ENCODE measurements at places on chromosomes 3 and 15. TPM values are rescaled to one million over a fixed set of nuclear protein-coding genes. Genes with fewer than 3 reads are reported as not detected.

The PEX11A gene
- 7.8 TPM for total RNA-seq

The PRSS50 gene
- not detected for total RNA-seq

The TEX55 gene
- total RNA-seq: 0.33 TPM

The FSIP1 gene
- total RNA-seq: 0.81 TPM

The STAC gene
- 6.7 TPM for total RNA-seq

The POPDC2 gene
- 0.62 TPM for total RNA-seq

The CDCP1 gene
- 124 TPM for total RNA-seq

The FOXL2NB gene
- total RNA-seq: not detected

The ZNF35 gene
- 12.0 TPM for total RNA-seq

GRCh38 chr3:64667138-64667537 lies 20.7 kb downstream of the ADAMTS9 start:
- no peaks in the 10 kb centered on the region for H3K4me1 ChIP-seq
- H3K27ac ChIP-seq: no peak overlapping the region
- no peaks in the 10 kb centered on the region for H3K36me3 ChIP-seq

- no peaks in the 10 kb centered on the region for H3K27me3 ChIP-seq
- H3K4me1 ChIP-seq: peaks cover 7% of the 10 kb centered on the region
- H3K27ac ChIP-seq: no peak overlapping the region
- no peak for DNase-seq
Observed at GRCh38 chr15:28915041-28915810, 29.5 kb downstream of the APBA2 start.

DNA sequence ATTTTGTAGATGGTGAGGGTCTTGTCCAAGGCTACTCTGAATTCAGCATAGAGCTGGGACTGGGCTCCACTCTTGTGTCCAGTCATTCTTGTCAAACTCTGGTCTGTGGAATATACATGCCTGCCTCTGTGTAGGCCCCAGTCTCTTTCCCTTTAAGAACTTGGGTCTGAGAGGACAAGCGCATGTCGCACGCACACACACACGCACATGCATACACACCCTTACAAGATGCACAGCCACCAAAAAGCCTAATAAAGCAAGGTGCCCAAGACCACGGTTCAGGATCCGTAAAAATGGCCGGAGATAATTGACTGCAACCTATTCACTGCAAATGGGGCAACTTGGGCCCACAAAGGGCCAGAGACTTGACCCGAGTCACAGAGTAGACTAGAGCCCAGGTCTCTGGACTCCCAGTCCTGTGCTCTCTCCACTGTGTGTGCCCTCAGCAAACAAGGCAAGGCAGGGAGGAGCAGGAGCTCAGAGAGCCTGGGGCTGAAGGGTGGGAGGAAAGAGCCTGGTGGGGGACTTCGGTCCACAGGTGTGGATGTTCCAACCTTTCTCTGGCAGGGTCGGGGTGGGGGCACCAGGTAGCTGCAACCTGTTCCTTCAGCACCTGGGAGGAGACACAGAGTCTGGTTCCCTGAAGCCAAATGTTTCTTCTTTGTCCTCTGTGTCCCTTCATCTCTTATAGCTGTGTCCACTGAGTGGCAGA lies 914 bp upstream of the PAQR5 start:
- no peak for DNase-seq
- peaks cover 8% of the 10 kb centered on the region for H3K4me1 ChIP-seq
- H3K36me3 ChIP-seq: no peaks in the 10 kb centered on the region
- H3K27me3 ChIP-seq: no peaks in the 10 kb centered on the region

- peaks cover 9% of the 10 kb centered on the region for H3K36me3 ChIP-seq
- no peaks in the 10 kb centered on the region for H3K27me3 ChIP-seq
- peak; percentile 75 for DNase-seq
- H3K4me1 ChIP-seq: no peaks in the 10 kb centered on the region
- H3K4me3 ChIP-seq: no peak overlapping the region
Observed at GRCh38 chr3:197256836-197257444, 41.5 kb downstream of the DLG1 start.

DNA sequence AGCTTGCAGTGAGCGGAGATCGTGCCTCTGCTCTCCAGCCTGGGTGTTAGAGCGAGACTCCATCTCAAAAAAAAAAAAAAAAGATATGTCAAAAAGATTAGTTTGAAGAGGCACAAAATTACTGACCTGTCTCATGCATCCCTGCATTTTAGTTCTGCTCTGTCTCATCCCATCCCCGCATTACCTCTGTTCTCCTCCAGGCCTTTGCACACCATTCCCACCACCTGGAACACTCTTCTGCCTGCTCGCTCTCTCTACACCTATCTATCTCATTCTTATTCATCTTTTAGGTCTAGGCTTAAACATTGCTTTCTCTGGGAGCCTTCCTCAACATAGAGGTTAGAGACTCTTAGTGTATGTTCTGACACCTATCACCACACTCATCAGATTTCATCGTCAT lies 32.9 kb upstream of the ZNF770 start:
- H3K27ac ChIP-seq: no peak overlapping the region
- no peaks in the 10 kb centered on the region for H3K27me3 ChIP-seq
- peaks cover 10% of the 10 kb centered on the region for H3K4me1 ChIP-seq
- H3K4me3 ChIP-seq: no peak overlapping the region
- DNase-seq: no peak

GRCh38 chr15:64001148-64001547 lies 45.1 kb downstream of the DAPK2 start:
- no peak for DNase-seq
- H3K4me1 ChIP-seq: peaks cover 15% of the 10 kb centered on the region
- no peak overlapping the region for H3K27ac ChIP-seq
- no peaks in the 10 kb centered on the region for H3K36me3 ChIP-seq

GRCh38 chr3:141336672-141337522 lies 31.4 kb upstream of the ZBTB38 start:
- H3K4me3 ChIP-seq: no peak overlapping the region
- peak overlapping the region; percentile 60 for H3K27ac ChIP-seq
- peak; percentile 72 for DNase-seq
- H3K36me3 ChIP-seq: no peaks in the 10 kb centered on the region

DNA sequence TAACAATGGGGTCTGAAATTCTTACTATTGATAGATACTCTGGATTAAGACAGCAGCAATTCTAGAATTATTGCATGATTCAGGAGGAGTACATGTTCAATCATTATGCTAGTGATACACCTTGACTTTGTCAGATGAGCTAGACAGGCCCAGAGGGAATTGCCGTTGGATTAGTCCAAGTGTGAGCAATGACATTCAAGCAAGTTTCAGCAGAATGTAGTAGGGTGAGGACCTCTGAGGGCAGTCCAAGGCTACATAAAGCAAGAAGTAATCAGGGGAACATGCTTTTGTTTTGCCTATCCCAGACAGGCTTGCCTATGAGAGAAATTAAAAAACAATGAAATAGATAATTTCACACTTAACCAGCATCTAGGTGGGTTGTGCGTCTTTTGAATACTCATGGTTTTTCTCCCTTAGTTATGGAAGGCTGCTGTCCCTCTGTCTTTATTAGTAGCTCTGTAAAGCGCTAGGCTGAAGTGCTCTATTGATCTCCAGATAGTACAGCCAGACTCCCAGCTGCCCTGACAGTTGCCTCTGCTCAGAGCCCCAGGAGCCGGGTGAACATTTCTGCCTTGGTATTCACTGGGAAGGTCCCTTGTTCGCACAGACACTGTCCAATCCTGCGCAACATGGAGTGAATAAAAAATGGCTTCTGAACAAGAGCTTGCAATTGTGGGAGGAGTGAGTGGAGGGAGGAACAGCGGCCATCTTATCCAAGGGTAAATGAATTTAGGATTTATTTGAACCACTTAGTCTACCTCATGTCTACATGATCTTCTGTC lies 316.6 kb upstream of the ONECUT1 start:
- H3K4me3 ChIP-seq: no peak overlapping the region
- no peak overlapping the region for H3K27ac ChIP-seq
- no peaks in the 10 kb centered on the region for H3K36me3 ChIP-seq
- no peaks in the 10 kb centered on the region for H3K27me3 ChIP-seq
- DNase-seq: no peak

DNA sequence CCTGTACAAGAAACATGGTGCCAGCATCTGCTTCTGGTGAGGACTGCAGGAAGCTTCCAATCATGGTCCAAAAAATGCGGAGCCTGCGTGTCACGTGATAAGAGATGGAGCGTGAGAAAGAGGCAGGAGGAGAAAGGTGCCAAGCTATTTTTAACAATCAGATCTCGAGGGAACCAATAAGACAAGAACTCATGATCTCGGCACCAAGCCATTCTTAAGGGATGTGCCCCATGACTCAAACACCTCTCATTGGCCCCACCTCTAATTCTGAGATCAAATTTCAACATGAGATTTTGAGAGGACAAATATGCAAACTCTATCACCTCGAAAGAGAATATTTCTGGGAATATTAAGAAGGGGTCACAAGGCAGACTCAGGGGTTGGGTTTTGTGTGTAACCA lies 107.2 kb downstream of the PYDC2 start:
- DNase-seq: peak; percentile 39
- H3K27me3 ChIP-seq: peaks cover 34% of the 10 kb centered on the region
- H3K36me3 ChIP-seq: no peaks in the 10 kb centered on the region
- H3K4me1 ChIP-seq: no peaks in the 10 kb centered on the region
- no peak overlapping the region for H3K27ac ChIP-seq

DNA sequence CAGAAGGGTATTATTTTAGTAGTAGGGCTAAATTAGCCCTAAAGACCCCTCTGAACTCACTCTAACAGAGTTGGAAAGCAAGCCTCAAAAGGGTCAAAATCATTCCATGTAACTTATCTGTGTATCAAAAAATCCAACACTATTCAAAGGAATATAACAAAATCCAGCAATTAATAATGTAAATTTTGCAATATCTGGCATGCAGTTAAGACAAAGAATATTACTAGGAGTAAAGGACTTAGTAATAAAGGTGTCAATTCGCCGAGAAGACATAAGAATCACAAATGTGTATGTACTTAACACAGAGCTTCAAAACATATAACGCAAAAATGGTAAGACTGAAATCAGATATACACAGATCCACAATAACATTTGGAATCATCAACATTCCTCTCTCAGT lies 71.2 kb upstream of the PFN2 start:
- no peak overlapping the region for H3K4me3 ChIP-seq
- peaks cover 6% of the 10 kb centered on the region for H3K4me1 ChIP-seq
- DNase-seq: no peak
- no peaks in the 10 kb centered on the region for H3K27me3 ChIP-seq

DNA sequence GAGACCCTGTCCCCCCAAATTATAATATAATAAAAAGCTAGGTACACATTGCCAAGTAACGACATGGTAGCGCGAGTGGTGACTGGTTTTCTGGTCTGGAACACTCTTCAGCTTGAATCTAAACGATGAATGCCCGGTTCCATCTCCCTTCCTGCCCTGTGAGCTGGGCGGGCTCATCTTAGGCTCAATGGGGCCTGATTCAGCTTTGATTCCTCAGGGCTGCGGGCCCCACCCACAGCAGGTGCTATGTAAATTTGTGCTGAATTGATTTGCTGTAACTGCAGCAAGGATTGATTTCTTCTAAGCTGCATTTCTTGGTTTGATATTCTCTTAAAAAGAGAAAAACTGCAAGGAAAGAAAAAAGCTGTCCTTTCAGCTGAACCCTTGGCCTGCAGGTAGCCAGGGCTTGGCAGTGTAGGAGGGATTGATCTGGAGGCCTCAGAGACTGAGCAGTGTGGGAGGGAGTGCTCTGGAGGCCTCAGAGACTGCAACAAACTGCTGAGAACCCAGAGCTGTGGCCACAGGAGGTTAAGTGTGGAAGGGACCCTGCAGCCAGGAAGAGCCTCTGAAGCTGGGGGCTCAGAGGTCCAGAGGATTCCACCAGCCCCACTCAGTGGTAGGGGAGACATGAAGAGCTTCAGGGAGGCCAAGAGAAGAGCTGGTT lies 231.6 kb downstream of the XXYLT1 start:
- no peaks in the 10 kb centered on the region for H3K27me3 ChIP-seq
- no peak overlapping the region for H3K4me3 ChIP-seq
- H3K27ac ChIP-seq: no peak overlapping the region
- no peaks in the 10 kb centered on the region for H3K36me3 ChIP-seq
- DNase-seq: no peak

DNA sequence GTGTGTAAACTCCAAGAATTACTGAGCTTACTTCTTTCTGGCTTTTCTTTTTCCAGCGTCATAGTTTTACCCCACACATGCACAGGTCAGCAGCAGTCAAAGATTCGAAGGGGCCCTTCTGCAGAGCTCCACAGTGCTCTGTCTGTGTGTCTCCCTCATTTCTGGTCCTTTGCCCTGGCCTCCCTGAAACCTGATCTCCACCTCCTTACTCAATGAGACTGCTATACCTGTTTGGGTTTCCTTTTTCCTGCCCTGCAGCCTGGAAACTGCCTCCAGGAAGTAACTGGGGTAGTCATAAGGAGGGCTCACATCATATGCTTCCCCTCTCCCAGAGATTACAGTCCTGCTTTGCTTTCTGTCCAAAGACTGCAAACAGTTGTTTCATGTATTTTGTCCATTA lies 82.8 kb upstream of the TNIK start:
- DNase-seq: peak; percentile 44
- no peak overlapping the region for H3K27ac ChIP-seq
- H3K4me1 ChIP-seq: peaks cover 8% of the 10 kb centered on the region
- H3K4me3 ChIP-seq: no peak overlapping the region
- no peaks in the 10 kb centered on the region for H3K27me3 ChIP-seq
- no peaks in the 10 kb centered on the region for H3K36me3 ChIP-seq

DNA sequence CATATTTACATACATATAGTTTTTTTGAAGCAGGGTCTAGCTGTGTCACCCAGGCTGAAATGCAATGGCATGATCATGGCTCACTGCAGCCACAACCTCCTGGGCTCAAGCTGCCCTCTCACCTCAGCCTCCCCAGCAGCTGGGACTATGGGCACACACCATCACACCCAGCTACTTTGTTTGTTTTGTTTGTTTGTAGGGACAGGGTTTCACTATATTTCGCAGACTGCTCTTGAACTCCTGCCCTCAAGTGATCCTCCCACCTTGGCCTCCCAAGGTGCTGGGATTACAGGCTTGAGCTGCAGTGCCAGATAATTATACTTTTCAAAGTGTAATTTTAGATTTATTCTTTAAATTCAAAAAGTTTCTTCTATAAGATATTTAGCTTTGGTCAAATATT lies 10.2 kb downstream of the GTF2A2 start:
- no peak overlapping the region for H3K4me3 ChIP-seq
- no peaks in the 10 kb centered on the region for H3K27me3 ChIP-seq
- H3K4me1 ChIP-seq: no peaks in the 10 kb centered on the region
- peaks cover 11% of the 10 kb centered on the region for H3K36me3 ChIP-seq
